ENCODE measurements at places on chromosomes 2 and 18. TPM values are rescaled to one million over a fixed set of nuclear protein-coding genes. Genes with fewer than 3 reads are reported as not detected.

DNA sequence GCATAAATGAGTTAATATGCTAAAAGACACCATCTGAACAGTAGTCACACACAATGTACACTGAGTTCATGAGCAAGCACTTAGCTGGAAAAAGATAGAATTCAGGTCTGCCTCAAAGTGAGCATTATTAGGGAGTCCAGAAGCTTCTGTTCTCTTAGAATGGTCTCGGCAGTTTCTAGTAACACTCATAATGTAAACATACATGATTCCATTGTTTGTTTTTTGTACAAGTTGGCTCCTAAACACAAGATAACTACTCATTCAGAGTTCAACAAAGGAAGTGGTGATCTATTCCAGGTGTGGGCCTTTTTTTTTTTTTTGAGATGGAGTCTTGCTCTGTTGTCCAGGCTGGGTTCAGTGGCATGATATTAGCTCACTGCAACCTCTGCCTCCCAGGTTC is 66.2 kb downstream of the ESCO1 start:
- no peak for DNase-seq

- DNase-seq, result no peak
These were observed 298.3 kb downstream of the TDRD15 start for GRCh38 chr2:21422050-21422449.

DNA sequence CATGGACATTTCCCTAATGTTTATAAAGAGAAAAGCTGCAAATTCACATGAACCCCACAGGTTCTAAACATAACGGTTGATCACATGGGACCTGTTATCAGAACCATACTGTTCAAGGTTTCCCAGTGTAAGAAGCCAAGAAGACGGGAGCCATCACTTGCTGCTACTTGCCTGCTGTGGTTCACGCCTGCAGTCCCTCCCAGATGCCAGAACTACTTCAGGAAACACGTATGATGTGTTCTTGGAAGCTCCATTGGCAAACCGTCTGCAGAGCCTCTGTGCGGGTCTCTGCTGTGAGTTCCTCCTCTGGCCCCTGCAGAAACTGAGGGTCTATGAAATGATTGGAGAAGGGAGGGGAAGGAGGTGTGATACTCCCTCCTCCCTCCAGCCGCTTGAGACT is 75.2 kb downstream of the CABLES1 start:
- DNase-seq, result no peak

The NT5DC4 gene
- not detected for total RNA-seq

The DNAJC5G gene
- not detected for total RNA-seq

The RBM44 gene
- 1.5 TPM for total RNA-seq

The NFATC1 gene
- total RNA-seq, result 13.8 TPM
